ENCODE measurements at places on chromosomes 3 and 15.

DNA sequence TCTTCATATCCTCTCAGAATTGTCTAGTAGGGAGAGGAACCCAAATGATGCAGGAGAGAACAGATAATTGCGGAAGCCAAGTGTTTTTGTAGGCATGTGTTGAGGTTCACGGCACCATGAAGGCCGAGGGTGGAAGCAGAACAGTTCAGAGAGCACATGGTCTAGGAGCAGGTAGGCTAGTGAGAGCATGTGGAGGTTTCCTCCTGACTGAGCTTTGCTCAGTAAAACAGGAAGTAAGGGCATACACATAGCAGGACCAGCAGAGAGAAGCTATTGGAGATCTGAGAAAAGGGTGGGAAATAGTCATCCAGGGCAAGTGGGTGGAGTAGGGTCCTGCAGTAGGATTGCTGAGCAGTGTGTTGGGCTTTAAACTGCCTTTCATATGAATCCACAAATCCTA, 491.1 kb downstream of the FHIT start:
- DNase-seq, result no peak

DNA sequence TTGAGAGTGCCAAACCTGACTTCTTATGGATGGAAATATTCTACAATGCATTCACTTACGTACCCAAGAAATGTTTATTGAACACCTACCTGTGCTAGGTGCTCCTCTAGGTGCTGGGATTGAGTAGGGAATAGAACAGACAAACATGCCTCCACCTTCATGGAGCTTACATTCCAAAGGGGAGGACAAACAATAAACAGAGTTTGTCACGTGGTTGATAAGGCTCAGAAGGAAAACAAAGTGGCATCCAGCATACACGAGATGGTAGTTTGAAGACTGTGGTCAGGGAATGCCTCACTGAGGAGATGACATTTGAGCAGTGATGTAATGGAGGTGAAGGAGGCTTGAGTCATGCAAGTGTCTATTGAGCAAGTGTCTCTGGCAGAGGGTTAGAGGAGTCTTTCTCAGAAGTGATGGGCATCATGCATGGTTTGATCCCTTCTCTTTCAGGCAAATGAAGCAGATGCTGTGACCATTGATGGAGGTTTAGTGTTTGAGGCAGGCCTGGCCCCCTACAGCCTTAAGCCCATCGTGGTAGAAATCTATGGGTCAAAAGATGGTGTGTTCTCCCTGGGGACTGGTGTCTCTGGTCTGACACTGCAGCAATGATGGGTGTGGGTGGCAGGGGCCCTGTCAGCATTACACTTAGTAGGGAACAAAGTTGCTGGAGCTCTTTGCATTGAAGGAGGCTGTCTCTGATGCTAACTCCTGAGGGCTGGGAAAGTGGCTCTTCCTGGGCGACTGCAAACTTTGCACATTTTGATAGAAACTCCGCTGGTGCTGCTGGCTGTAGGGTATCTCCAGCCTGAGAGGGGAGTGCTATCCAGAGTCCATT, 29.7 kb upstream of the TOPBP1 start:
- DNase-seq, result no peak

- DNase-seq, result no peak
Measured at GRCh38 chr3:197796087-197796486, 5.0 kb downstream of the LRCH3 start.

DNA sequence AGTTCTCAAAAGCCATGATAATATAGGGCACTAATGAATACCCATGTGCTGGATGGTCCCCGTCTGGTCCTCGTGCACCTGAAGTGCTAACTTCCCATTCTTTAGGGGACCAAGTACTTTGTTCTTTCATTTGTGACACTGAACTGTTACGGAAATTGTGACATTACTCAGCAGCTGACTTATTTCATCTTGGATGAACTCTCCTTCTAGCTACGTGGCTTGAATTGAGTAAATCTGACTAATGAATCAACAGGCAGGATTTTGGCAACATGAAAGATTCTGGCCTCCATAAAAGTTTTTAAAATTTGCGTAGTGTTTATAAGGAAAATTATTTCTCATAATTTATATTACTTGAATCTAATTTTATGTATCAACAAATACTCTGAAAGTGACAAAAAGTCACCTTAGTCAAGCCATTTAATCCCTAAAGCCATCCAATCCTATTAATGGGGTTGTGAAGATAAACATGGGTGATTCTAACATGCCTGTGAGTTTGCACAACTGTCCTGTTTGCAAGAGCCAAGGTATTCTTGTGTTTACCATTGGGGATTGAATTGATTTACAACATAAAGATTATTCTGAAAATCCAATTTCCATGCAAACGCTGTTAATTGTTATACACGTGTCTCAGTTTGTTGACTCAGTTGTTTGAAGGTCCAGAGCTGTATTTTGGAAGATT, 119.9 kb downstream of the AGBL1 start:
- no peak for DNase-seq

DNA sequence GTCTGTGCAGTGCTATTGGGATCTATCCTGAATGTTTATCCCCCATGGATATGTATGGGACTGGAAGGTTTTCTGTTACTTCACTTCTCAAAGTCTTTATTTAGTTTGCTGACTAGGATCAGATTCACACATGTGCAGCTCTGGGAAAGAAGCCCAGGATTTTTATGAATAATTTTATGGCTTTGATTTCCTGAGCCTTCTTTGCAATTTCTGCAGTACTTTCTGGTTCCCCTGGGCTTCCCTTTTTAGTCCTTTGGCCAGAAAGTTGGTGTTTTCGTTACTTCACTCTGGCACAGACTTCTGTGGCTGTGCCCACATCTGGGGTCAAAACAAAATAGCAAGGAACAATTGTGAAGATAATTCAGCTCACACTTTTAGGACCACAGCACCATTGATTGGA, 721.0 kb downstream of the OTOL1 start:
- no peak for DNase-seq

DNA sequence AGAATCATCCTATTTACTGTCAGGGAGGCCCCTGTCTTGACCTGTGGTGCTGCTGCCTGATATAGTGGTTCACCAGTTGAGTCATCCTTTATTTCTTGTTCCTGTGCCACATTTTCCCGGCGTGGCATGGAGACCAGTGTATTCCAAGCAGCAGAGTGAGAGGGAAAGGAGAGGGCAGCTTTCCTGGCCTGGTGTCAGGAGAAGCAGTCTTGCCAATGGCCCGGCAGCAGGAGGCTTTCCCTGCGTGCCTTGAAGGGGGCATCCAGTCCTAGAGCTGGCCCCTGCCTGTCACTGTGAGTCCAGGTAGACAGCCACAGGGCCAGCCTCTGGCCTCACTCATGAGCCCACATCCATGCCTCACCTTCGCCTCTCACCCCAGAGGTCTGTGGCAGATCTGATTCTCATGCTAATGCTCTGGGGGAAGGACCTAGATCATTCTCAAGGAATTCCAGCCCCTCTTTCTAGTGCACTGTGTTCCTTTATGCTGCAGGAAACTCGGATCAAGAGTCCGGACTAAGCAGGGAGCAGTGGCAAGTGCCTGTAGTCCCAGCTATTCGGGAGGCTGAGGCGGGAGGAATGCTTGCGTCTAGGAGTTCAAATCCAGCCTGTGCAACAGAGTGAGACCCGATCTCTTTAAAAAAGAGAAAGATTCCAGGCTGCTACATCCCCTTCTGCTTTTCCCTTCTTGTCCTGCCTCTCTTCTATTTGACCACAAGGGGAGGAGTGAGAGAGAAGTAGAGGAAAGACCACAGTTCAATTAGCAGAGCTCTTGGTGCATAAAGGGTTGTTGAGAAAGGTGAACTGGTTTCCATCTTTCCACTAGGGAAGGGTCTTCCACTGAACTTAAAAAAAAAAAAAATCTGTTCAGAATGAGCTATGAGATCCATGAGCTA, 66.8 kb upstream of the HACD2 start:
- DNase-seq, result no peak

DNA sequence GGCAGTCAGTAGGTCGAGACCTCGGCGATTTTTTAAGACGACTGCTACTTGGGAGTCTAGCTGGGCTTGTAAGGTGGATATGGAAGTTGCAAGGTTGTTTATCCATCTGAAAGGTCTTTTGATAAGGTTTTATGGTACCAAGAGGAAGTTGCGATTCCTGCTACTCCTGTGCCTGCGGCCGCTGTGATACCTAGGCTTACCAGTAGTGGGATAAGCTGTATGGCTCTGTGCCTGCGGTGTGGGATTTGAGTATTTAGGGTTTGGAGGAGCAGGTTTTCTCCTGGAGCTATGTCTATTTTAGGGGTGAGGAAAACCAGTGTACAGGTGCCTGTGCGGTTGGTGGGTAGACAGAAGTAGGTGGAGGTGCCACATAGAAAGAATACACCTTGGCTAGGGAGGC, 1059.8 kb downstream of the SI start:
- no peak for DNase-seq

GRCh38 chr15:90823455-90823974, 44.9 kb upstream of the FURIN start:
- DNase-seq, result no peak

GRCh38 chr15:74429781-74430400, 3.9 kb downstream of the SEMA7A start:
- no peak for DNase-seq

- DNase-seq, result no peak
Measured at GRCh38 chr3:194221336-194221735, 85.4 kb downstream of the HES1 start.

Data from ureter (tissue), 1 donor.